ENCODE measurements at places on chromosomes 5 and 9. TPM values are rescaled to one million over a fixed set of nuclear protein-coding genes. Genes with fewer than 3 reads are reported as not detected.
A peak's percentile ranks its signal among the peaks of the same experiment; 100 is the strongest.

FIBCD1 gene
- not detected for total RNA-seq

PCDHAC1 gene
- total RNA-seq = 1.2 TPM

MUSK gene
- total RNA-seq = 0.71 TPM

IL5 gene
- not detected for total RNA-seq

DNA sequence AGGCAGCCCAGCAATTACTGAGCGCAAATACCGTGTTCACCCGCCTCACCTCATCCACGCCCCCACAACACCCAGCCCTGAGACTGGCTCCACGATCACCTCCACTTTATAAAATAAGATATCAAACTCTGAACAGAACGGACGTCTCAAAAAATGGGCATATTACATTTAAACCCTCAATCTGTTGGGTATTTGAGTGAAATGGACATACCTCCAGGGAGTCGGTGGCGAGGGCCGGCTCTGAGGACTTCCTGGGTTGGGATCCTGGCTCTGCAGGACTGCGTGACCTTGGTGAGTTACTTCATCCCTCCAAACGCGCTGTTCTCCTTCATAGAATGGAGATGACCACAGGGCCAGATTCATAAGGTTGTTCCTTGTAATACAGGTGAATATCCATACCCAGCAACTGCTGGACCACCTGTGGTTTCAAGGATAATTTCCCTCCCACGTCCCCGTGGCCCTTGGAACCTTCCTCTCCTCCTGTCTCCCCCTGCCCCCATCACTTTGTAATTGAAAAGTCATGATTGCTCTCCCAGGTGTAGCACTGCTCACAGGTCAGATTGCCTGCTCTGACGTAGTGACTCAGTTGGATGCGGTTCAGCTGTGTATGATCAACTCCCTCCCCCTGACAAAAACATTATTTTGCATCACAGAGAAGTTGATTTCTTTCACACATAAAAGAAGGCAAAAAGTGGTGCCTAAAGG, 135.6 kb downstream of the KCNIP1 start:
- H3K4me1 ChIP-seq = peaks cover 4% of the 10 kb centered on the region
- DNase-seq = no peak
- H3K4me3 ChIP-seq = no peak overlapping the region

DNA sequence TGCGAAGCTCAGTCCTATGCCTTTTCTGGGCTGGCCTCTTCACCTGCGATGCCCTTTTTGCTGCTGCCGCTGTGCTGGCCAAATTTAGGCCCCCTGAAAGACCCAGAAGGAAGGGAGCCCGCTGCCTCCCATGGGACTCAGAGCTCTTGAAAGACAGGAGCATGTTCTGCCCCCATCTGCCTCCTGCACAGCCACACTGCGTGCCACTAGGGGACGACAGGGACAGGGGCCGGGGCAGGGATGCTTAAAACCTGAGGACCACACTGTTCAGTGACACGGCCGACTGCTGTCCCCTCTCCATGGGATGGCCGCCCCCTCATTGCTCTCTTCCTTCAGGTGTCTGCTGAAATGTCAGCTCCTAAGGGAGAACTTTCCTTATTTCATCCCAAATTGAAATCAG, 132.4 kb downstream of the ADAMTS2 start:
- DNase-seq = no peak
- no peak overlapping the region for H3K4me3 ChIP-seq
- no peak overlapping the region for H3K27ac ChIP-seq

- peaks cover 16% of the 10 kb centered on the region for H3K4me1 ChIP-seq
- H3K27me3 ChIP-seq = no peaks in the 10 kb centered on the region
Measured at GRCh38 chr9:123866497-123866896, 63.4 kb downstream of the DENND1A start.

- H3K4me1 ChIP-seq = peaks cover 21% of the 10 kb centered on the region
- peak overlapping the region; percentile 45 for H3K27ac ChIP-seq
- H3K4me3 ChIP-seq = peak overlapping the region; percentile 95
- peaks cover 2% of the 10 kb centered on the region for H3K36me3 ChIP-seq
Measured at GRCh38 chr9:88993327-88993726, 2.1 kb downstream of the S1PR3 start.

- no peak overlapping the region for H3K4me3 ChIP-seq
- no peaks in the 10 kb centered on the region for H3K27me3 ChIP-seq
- H3K4me1 ChIP-seq = no peaks in the 10 kb centered on the region
- no peak overlapping the region for H3K27ac ChIP-seq
- DNase-seq = no peak
- no peaks in the 10 kb centered on the region for H3K36me3 ChIP-seq
Measured at GRCh38 chr9:122923947-122924346, 7.4 kb downstream of the ZBTB26 start.

DNA sequence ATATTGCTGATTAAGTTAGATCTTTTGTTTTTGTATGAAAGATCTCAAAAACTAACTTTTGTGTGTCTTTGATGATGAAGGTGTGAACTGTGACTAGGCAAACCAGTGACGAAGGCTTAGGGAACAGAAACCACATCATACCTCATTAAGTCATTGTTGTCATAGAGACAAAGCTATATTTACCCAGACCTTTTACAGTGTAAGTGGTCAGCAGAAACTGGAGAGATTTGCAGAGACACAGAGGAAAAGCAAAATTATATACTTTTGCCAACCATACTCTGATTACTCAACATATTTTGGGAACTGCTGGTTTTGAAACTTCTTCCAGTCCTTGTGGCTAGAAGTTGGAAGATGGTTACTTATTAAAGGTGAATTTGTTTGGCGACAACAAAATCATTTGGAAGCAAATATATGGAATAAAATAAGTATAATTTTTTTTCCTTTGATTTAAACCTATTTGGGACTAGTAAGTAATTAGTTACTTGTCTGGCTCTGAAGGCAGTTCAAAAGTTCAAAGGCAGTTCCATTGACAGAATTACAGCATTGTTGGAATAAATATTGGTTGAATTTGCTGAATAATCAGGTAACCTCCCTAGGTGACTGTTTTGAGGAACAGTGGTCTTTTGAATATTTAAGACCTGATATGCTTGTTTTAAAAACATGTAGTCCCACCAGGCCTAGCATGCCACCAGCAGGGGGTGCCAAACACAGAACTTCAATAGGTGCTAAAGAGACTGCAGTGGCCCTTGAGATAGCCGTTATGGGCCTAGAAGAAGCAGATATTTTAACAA, 103.8 kb downstream of the RPS23 start:
- no peak overlapping the region for H3K27ac ChIP-seq
- H3K36me3 ChIP-seq = no peaks in the 10 kb centered on the region
- peak; percentile 8 for DNase-seq
- no peak overlapping the region for H3K4me3 ChIP-seq
- H3K4me1 ChIP-seq = no peaks in the 10 kb centered on the region
- H3K27me3 ChIP-seq = no peaks in the 10 kb centered on the region

DNA sequence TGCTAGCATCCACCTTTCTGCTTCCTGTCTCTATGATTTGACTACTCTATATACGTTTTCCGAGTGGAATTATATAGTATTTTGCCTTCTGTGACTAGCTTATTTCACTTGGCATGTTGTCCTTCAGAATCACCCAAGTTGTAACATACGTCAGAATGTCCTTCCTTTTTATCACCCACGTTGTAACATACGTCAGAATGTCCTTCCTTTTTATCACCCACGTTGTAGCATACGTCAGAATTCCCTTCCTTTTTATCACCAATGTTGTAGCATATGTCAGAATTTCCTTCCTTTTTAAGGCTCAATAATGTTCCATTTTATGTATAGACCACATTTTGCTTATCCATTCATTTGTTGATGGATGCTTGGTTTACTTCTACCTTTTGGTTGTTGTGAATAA, 22.9 kb upstream of the TAS2R1 start:
- no peak overlapping the region for H3K27ac ChIP-seq
- no peaks in the 10 kb centered on the region for H3K36me3 ChIP-seq
- no peak overlapping the region for H3K4me3 ChIP-seq
- no peaks in the 10 kb centered on the region for H3K27me3 ChIP-seq

- no peak overlapping the region for H3K27ac ChIP-seq
- H3K4me1 ChIP-seq = no peaks in the 10 kb centered on the region
- no peak overlapping the region for H3K4me3 ChIP-seq
- H3K27me3 ChIP-seq = no peaks in the 10 kb centered on the region
Measured at GRCh38 chr5:170451747-170452365, 52.0 kb upstream of the KCNIP1 start.

- H3K27me3 ChIP-seq = no peaks in the 10 kb centered on the region
- no peak for DNase-seq
- no peaks in the 10 kb centered on the region for H3K36me3 ChIP-seq
- H3K4me1 ChIP-seq = no peaks in the 10 kb centered on the region
- no peak overlapping the region for H3K27ac ChIP-seq
- H3K4me3 ChIP-seq = no peak overlapping the region
Measured at GRCh38 chr9:95437559-95437958, 79.2 kb downstream of the PTCH1 start.

- no peaks in the 10 kb centered on the region for H3K27me3 ChIP-seq
- H3K4me1 ChIP-seq = no peaks in the 10 kb centered on the region
- DNase-seq = no peak
- H3K36me3 ChIP-seq = peaks cover 2% of the 10 kb centered on the region
- H3K27ac ChIP-seq = no peak overlapping the region
Measured at GRCh38 chr5:128135286-128135685, 51.7 kb downstream of the SLC12A2 start.

GRCh38 chr9:13444245-13445102, 165.0 kb upstream of the MPDZ start:
- peak overlapping the region; percentile 63 for H3K4me3 ChIP-seq
- H3K36me3 ChIP-seq = no peaks in the 10 kb centered on the region
- peak overlapping the region; percentile 53 for H3K27ac ChIP-seq
- peaks cover 4% of the 10 kb centered on the region for H3K4me1 ChIP-seq
- no peaks in the 10 kb centered on the region for H3K27me3 ChIP-seq
- DNase-seq = no peak
